ENCODE measurements at places on chromosomes 11 and 22. TPM values are rescaled to one million over a fixed set of nuclear protein-coding genes. Genes with fewer than 3 reads are reported as not detected.
A peak's percentile ranks its signal among the peaks of the same experiment; 100 is the strongest.

INSC gene
- 1.0 TPM for total RNA-seq

OR5D16 gene
- not detected for total RNA-seq

RAB36 gene
- total RNA-seq: 2.0 TPM

TMPRSS13 gene
- total RNA-seq: not detected

PKDREJ gene
- total RNA-seq: 0.04 TPM

WT1 gene
- total RNA-seq: 10.6 TPM

POU2AF2 gene
- not detected for total RNA-seq

RRP8 gene
- total RNA-seq: 9.7 TPM

SDF2L1 gene
- total RNA-seq: 40.5 TPM

GRCh38 chr11:27196203-27196897 is 155.7 kb downstream of the BBOX1 start:
- DNase-seq: no peak

DNA sequence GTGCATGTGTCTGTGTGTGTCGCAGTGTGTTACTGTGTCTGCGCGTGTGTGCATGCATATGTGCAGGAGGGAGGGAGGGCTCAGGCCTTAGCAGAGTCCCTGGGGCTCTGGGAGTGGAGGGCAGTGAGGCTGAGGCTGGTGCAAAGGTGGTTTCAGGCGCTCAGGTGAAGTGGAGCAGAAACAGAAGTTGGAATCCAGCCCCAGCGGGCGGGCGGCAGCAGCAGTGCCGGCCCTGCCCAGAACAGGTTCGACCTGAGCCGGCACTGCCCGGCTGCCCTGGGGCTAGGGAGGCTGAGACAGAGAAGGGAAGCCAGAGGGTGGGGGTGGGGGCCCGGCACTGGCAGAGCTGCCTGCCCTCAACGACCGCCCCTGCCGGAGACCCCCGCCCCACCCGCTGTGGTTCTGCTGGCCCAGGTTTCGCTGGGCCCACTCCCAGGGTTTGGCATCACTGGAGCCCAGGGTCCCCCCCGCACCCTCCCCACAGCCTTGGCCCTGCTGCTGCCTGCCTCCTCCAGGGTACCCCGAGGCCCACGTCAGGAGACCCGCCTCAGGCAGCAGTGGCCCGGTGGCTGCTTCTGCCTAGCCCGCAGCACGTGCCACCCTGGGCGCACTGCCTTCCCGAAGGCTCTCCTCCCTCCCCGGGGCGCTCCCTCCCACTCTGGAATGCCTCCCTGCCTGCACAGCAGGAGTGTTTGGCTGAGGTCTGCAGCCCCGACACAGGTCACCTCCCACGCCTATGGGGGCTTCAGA is 13.3 kb downstream of the ASCL2 start:
- peak; percentile 40 for DNase-seq

DNA sequence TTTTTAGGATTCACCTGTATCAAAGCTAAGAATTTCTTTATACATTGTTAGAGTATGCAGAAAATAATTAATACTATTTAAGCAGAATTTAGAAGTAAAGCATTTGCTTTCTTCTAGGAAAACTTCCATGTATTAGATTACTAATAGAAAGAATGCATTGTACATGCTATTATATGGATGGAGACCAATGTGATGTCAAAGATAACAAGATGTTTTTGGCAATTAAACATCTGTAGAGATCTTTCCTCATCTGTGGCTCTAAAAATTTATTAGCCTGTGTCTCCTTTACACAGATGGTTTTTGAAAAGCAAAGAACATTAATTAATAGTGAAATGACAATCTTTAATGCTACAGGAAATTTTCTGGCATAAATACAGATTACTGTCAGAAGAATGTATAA is 198.4 kb upstream of the CCDC179 start:
- DNase-seq: no peak

GRCh38 chr11:68673306-68673945 is 10.9 kb upstream of the GAL start:
- no peak for DNase-seq

DNA sequence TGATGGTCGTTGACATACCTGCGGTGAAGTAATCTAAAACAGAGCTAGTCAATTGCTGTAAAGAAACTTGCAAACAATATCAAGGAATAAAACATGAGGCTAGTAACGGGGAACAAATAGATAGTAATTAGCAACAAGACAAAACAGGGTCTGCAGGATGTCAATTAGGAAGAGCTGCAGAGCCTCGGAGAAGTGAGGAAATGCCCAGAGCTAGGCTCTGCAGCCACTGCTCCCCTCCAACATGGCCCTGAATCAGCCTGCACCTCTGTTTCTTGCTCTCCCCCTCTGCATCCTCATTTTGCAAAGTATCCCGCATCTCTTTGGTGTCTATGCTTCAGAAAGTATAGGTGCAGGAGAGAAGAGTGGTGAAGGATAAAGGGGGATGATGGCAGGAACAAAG is 507.4 kb upstream of the FAT3 start:
- no peak for DNase-seq

- no peak for DNase-seq
Measured at GRCh38 chr11:116129456-116129855, 625.2 kb upstream of the CADM1 start.

DNA sequence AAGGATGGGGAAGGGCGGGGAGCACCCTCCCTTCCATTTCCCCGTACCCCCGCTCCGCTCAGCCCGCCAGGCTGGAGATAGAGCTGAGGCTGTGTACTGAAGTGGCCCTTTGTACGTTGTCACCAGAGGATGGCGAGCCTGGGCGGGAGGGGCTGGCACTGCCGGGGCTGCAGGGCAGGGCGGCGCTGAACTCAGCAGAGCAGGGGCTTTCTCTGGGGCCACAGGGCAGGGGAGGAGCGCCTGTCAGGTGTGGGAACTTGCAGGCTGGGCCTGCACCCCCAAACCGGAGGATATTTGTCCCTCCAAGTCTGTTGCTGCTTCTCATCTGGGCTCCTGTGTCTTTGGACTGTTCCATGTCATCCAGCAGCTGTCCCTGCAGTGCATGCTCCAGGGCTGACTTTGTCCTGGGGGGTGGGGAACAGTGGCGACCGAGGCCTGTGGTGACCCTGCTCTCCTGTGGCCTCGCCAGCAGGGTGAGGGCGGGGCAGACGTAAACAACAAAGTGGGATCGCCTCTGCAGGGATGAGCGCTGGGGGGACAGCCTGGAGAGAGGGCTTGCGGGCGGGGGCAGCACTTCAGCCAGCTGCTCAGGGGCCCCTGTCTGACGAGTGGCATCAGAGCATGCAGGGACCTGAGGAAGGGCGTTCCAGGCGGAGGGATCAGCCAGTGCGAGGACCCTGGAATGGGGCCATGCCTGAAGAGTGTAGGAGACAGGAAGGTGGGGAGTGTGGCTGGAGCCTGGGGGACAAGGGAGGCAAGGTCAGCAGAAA is 13.1 kb downstream of the MGAT3 start:
- DNase-seq: no peak

GRCh38 chr11:128508770-128509510 is 78.4 kb downstream of the ETS1 start:
- DNase-seq: no peak

DNA sequence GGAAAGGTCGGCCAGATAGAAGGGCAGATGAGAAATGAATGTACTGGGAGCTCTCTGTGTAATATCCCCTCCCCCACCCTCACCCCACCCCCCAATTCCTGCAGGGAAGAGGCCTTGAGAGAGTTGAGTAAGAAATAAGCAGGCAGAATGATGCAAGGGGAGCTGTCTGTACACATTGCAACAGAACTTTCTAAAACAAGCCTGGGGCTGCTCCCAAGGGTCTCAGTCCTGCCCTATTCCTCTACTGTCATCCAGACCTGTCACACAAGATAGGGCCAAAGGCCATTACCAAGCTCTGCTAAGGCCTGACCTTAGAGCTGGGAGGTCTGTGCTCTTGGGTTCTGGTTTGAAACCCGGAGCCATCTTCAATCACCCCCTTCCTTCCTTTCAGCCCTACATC is 5.7 kb upstream of the DGAT2 start:
- no peak for DNase-seq

DNA sequence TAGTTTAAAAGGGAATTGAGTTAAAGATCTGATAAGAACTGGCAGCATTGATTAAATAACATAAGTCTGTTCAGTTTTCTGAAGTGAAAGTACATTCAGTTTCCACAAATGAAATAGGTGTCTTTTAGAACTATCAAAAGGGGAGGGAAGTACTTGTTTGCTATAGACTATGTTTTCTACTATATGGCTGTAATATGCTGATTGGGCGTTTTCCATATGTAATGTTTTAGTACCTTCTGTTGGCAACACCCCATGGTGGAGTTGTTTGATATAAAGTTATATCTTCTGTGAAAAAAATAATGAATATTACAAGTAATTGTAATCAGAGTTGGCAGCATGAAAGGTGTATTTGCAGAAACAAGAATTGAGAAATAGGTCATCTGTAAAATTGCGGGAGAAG is 237.6 kb downstream of the JRKL start:
- DNase-seq: no peak

GRCh38 chr11:3178349-3178748 is 13.2 kb upstream of the OSBPL5 start:
- no peak for DNase-seq

GRCh38 chr11:65107078-65107477 is 4.6 kb upstream of the TM7SF2 start:
- DNase-seq: no peak

DNA sequence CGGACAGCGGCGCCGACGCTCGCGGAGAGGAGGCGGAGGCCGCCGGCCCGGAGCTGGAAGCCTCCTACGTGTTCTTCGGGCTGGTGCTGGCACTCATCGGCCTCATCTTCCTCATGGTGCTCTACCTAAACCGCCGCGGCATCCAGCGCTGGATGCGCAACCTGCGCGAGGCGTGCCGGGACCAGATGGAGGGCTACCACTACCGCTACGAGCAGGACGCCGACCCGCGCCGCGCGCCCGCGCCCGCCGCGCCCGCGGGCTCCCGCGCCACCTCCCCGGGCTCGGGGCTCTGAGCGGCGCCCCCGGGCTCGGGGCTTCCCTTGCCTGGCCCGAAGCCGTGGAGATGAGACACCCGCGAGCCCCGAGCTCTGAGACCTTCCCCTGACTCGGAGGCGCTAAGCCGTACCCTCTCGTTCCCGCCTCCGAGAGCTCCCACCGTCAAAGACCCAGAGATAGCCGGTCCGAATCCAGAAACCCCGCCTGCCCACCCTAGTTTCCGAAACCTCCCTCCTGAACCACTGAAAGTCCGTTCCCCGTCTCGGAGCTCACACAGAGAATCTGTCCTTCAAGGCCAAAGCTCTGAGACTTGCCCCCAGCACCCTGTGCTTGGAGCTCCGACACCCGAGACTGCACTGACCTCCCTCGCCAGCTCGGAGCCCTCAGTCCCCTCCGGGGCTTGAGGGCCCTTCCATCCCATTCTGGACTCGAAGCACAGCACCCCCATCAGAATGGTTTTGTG is 1.5 kb downstream of the TPBGL start:
- no peak for DNase-seq

DNA sequence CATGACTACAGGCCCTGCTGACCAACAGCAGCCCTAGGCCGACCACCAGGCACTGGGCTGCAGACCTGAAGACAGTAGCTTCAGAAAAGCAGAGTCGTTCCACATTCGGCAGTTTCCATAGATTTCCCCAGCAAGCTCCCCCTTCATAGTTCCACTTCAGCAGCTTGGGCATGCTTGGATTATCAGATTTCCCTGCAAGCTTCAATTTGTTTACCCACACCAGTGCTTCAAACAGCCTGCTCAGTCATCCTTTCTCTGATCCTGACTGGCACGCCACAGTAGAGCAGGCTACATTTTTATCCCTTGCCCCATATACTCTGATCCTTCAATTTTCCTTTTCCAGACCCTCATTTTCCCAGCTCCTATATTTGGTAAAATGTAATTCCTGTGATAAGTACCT is 51.1 kb upstream of the CFAP300 start:
- DNase-seq: no peak

GRCh38 chr22:49132009-49132408 is 695.7 kb downstream of the BRD1 start:
- DNase-seq: no peak

DNA sequence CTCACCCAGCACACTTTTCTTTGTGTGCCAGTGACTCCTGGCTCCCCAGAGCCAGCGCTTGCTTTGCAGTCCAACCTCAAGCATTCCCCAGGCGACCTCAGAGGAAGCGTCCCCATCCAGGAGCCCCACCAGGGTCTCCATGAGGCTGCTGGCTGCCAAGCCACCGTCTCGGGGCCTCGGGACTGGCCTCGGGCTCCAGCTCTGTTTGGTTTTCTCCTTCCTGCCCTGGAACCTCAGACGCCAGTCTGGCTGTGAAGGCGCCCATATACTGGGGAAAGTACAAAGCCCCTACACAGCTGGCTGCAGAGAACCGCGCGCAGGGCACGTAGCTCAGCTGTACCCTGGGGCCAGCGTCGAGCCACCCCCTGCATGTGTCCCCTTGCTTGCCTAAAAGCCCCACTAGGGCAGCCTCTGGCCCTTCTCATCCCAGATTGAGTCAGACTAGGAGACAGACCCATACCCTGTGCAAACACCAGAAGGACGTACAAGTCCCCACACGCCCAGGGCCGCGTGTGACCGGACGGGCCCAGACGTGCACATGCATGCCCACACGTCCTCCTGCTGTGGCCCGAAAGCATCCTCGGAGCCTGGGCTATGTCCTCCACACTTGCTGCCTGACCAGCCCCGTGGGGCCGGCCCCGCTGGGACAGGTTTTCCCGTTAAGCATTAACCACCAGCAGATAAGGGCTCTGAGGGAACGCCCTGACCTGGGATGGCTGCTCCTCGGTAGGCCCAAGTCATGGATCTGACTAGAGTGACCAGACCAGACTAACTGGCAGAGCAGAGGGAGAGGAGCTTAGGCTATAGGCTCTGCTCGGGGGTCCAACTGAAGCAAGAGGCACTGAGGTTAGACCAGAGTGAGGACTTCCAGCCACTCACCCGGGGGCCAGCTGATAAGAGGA is 4.2 kb upstream of the SYT8 start:
- DNase-seq: no peak

DNA sequence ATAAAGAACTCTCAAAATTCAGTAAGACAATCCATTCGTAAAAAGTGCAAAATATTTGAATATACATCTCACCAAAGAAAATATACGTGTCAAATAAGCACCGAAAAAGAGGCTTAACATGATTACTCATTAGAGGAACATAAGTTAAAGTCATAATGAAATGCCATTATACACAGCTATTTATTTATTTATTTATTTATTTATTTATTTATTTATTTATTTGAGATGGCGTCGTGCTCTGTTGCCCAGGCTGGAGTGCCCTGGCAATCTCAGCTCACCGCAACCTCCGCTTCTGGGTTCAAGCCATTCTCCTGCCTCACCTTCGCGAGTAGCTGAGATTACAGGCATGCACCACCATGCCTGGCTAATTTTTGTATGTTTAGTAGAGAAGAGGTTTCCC is 203.6 kb upstream of the UBASH3B start:
- no peak for DNase-seq

- peak; percentile 44 for DNase-seq
Measured at GRCh38 chr11:117941976-117942654, 12.9 kb upstream of the TMPRSS13 start.

GRCh38 chr11:126102436-126102981 is 39.8 kb upstream of the CDON start:
- DNase-seq: no peak

GRCh38 chr22:45318558-45319323 is 9.0 kb downstream of the FAM118A start:
- no peak for DNase-seq
